Endothelial cell of umbilical vein (primary cell): ENCODE measurements at places on chromosomes 3 and 15.

DNA sequence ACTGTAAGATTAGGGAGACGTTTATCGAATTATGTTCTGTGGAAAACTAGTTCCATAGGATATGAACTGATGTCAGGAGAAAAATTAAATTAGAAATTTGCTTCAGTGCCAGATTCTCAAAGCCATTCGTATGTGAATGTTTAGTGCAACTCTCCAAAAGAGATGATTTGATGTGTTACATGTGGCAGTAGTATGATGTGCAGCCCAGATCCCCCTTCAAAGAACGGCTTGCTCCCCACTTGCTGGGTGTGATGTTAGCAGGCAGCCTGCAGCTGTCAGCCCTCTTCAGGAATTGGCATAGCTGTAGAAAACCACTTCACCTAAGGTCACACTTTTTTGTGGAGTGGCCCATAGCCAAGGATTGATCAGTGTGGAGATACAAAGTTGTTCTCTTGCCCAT, 127.0 kb upstream of the CCDC54 start:
- H3K4me3 ChIP-seq, result no peak overlapping the region
- DNase-seq, result no peak
- H3K27ac ChIP-seq, result no peak overlapping the region

GRCh38 chr15:28099555-28100140, 533 bp upstream of the OCA2 start:
- H3K27ac ChIP-seq, result no peak overlapping the region
- DNase-seq, result no peak
- H3K4me1 ChIP-seq, result peaks cover 12% of the 10 kb centered on the region

GRCh38 chr15:68993276-68993675, 21.2 kb upstream of the NOX5 start:
- DNase-seq, result no peak
- no peaks in the 10 kb centered on the region for H3K4me1 ChIP-seq
- H3K36me3 ChIP-seq, result no peaks in the 10 kb centered on the region
- no peak overlapping the region for H3K27ac ChIP-seq
- H3K27me3 ChIP-seq, result peaks cover 5% of the 10 kb centered on the region
- no peak overlapping the region for H3K4me3 ChIP-seq

DNA sequence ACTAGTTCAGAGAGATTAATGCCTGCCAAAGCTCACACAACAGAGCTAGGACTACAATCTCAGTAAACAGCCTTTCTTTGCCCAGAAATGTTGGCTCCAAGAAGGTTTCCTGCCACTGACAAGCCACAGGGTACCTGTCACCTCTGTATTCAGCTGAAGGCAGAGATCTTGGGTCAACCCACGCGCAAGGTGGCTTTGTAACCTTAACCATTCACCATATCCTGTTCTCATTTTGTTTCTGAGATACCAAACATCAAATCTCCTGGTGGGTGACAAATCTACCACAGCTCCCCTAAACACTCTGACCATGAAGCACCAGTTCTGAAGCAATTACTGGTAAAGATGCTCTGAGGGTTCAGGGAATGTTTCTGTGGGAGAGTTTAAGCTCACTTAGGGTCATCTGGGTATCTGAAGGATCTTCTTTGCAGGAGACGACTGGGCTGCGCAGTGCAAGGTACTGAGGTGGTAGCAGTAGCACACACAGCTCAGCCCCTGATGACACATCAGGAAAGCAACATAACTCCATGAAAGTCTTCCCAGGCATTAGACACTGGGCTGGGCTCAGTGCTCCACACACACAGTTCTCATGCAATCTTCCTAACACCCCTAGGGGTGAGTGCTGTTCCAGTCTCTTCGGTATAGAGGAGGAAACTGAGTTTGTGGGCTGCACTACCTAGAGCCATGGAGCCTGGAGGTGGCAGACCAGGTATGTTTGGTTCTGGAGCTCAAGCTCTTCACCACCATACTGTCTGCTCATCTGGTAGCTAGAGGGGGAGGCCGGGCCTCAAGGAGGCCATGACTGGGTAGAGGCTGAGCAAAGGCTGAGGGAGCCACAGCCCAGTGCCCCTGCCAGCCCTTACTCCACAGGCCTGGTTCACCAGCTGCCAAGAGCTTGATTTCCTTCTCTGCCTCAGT, 7.7 kb downstream of the CXCR6 start:
- H3K36me3 ChIP-seq, result peaks cover 71% of the 10 kb centered on the region
- no peak for DNase-seq
- no peaks in the 10 kb centered on the region for H3K27me3 ChIP-seq
- H3K27ac ChIP-seq, result no peak overlapping the region
- H3K4me3 ChIP-seq, result no peak overlapping the region

DNA sequence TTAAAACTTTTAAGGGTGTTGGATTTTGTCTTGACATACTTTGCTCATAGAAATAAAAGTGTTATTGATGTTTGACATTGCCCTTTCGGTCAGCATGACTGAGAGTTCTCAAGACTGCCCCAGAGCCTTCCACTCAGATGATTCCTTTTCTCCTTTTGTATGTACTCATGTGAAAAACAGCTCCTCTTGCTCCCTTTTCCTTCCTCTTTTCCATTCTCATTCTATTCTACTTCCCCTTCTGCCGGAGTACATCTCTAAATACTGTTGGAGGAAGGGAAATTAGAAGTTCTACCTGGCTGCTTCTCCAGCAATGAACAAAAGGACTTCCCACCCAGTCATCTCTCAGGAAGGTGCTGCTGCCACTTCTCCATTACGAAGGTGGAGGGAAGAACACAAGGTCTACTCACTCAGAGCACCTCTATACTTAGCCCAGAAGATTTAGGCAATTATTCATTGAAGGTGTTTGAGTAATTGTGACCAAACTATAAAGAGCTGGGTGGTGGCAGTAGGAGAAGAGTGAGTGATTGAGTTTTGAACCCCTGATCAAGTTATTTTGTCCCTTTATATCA, 163.8 kb upstream of the MBNL1 start:
- no peaks in the 10 kb centered on the region for H3K36me3 ChIP-seq
- H3K27me3 ChIP-seq, result no peaks in the 10 kb centered on the region
- H3K4me3 ChIP-seq, result no peak overlapping the region
- no peaks in the 10 kb centered on the region for H3K4me1 ChIP-seq
- H3K27ac ChIP-seq, result no peak overlapping the region
